NCI-H2107 (cell line): ENCODE measurements at places on chromosomes 6 and 20.

DNA sequence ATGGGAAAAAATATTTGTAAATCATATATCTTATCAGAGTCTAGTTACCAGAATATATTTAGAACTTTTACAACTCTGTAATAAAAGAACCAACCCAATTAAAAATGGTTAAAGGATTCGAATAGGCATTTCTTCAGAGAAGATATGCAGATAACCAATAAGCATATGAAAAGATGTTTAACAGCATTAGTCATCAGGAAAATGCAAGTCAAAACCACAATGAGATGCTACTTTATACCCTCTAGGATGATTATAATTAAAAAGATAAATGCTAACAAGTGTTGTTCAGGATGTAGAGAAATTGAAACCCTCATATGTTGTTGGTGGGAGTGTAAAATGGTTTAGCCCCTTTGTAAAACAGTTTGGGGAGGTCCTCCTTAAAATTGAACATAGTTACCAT lies 94.1 kb downstream of the LRRC1 start:
- DNase-seq = no peak

DNA sequence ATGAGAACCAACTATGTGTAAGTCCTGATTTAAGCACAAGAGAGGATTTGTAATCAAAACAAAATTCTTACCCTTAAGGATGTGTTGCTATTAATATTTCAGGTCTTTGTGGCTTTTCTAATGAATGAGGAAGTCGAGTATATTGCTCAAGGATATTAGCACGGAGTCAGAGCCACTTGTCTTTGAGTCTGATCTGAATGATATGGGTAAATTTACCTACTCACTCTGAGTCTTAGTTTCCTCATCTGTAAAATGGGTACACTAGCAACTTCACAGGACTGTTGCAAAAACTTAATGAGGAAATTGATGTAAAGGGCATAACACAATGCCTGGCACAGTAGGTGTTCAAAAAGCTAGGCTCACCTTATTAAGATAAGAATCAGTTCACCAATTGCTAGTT lies 30.0 kb upstream of the QKI start:
- no peak for DNase-seq

DNA sequence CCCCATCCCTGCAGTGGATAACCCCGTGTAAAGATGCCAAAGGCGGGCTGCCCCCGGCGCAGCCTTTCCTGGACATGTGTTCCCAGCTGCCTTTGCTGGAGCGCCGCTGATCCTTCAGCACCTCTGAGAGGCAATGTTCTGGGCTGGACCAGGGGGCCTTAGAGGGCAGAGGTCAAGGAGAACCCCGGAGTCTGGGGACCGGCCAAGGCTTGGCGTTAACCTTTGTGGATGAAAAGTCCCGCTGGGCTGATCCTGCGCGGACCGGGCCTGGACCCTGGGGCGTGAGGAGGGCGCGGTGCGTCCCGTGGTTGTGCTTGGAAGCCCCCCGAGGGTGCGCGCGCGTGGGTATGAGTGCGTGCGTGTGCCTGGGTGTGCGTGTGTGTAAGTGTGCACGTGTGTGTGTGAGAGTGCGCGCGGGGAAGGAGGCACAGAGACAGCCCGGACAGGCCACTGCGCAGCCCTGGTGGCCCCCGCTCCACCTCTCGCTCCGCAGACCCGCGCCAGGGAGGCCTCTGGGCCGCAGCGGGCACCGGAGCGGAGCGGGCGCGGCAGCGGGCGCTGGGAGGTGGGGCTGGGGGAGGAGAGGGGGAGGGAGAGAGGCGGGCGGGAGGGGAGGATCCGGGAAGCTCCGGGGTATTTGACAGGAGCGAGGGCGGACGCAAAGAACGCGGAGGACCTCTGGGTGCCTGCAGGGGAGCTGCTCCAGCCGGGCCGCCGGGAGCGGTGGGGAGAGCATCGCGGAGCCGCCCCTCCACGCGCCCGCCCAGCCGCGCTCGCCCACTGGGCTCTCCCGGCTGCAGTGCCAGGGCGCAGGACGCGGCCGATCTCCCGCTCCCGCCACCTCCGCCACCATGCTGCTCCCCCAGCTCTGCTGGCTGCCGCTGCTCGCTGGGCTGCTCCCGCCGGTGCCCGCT lies at the start of gene SMOC2:
SMOC2 (plus strand) TSS at position 665 of the 914 bp plus-strand sequence; CDS start at position 852, 187 bp downstream.
- DNase-seq = peak; percentile 61

- DNase-seq = no peak
Measured at GRCh38 chr6:115612216-115612615, 448.5 kb downstream of the FRK start.

DNA sequence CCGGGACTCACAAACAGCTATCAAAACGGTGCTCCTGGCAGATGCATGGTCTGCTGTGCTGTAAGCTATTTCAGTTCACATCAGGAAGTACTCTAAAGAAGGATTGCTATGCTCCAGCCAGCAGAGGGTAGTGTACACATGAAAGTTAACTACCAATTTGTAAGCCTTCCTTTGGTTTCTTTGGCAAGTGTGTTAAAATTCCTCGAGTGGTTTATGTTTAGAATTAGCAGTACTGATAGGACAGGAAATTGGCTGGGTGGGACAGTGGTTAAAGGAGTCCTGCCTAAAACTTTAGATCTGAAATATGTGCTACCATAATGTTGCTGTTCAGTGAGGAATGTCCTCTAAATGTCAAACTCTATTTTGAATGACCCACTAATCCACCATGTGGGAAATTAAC lies 47.4 kb downstream of the TRMT11 start:
- no peak for DNase-seq

DNA sequence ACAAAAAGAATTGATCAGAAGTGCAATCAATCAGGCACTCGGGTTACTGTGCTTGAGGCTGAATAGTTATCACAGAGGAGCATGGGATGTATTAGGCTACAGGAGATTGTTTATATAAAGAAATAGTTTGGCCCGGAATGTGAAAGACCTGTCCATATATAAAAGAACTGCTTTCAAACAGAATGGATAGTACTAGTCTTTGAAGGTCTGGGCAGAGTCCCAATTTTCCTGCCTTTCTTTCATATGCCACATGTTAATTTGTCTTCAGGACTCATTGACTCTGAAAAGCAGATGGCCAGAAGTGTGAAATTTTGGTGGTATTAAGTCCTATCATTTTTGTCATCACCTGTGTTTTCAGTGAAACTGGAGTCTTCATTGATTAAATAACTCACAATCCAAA lies 314.5 kb downstream of the EYA4 start:
- DNase-seq = no peak

- no peak for DNase-seq
Measured at GRCh38 chr6:149860513-149860833, 3.7 kb downstream of the LRP11 start.

DNA sequence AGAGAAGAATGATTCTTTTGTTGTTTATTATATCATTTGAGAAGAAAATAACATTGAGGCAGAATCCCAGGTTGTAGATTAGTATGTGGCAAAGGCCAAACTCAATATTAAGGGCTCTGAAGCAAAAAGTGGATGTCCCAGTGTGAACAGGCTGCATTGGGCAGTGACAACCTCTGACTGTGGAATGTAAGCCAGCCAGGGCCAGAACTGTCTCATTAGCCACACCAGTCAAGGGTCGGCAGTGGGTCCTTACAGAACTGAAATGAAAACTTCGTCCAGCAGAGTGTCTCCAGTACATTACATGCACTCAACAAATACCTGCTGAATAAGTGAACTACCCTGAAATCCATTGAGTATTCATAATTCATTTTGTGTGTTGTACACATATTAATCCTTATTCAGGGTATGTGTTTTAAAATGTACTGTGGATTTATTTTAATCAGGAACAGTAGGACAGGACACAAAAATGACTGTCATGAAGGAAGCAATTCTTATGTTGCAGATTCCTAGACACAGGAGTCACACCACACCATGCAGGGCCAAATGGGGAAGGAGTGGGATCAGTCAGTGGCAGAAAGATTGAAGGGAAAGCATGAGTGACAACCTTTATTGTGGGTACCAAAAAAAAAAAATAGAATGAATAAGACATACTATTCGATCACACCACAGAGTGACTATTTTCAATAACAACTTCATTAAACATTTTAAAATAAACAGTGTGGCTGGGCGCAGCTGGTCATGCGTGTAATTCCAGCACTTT lies 64.9 kb upstream of the UTRN start:
- no peak for DNase-seq

DNA sequence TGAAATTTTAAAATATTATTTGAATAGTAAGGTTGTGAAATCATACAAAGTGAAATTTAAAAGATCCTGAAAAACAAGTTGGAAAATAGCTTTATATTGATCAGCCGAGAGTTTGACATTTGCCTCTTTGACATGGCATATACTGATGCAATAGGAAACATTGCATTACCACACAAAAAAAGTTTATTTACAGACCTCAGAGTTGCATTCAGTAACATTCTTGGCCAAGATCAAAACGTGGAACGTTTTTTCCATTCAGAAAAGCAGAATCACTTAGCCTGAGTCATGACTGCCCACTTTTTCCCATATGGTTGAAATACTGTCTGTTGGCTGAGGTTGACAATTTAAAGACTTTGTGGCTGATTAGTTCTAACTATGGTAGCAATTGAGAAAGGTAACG lies 55.1 kb upstream of the BACH2 start:
- DNase-seq = no peak

GRCh38 chr6:33114406-33114805 lies 38.6 kb downstream of the HLA-DPB1 start:
- no peak for DNase-seq

GRCh38 chr20:2585811-2586210 lies 49.4 kb downstream of the TMC2 start:
- no peak for DNase-seq

- no peak for DNase-seq
Measured at GRCh38 chr20:37868851-37869333, 34.0 kb upstream of the VSTM2L start.

GRCh38 chr6:206264-206663 lies 86.0 kb upstream of the DUSP22 start:
- DNase-seq = no peak

DNA sequence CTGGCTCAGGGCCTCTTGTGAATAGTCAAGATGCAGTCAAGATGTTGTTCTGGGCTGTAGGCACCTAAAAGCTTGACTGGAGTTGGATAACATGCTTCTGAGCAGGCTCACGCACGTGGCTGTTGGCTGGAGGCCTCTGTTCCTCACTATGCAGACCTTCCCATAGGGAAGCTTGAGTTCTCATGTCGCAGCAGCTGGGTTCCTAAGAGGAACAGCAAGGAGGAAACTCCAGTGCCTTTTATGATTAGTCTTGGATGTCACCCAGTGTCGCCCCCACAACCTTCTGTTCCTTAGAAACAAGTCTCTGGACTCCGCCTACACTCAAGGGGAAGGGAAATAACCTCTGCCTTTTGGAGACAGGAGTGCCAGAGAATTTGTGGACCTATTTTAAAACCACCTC lies 210.7 kb downstream of the BCAS1 start:
- DNase-seq = no peak

DNA sequence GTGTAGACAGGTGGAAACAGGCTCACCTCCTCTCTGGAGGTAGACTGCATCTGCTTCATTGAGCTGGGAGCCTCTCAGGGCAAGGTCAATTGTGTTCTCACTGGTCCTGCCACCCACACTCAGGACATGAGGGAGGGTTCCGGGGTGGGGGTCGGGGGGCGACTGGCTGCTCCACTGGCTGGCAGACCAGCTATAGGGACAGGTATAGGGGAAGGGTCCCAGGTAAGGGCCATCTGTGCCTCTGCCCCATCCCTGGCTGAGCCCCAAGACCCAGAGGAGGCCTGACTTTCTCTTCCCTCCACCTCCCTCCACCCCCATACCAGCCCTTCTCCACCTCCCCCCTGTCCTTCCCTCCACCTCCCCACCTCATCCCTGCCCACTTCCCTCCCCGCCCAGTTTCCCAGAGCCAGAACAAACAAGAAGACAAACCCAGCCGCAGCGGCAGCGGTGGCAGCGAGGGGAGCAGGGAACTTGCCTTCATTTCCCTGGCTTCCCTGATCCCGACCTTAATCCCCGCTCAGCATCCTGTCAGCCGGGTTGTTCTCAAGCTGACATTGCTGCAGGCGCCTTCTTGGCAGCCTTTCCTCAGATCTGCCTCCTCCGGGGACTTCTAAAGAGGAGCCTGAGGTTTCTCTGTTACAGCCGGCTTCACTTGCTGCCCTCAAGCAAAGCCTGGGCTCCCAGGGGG lies 18.3 kb upstream of the FOXP4 start:
- DNase-seq = no peak

- no peak for DNase-seq
Measured at GRCh38 chr6:31568537-31568961, 3.5 kb upstream of the LTA start.

- DNase-seq = no peak
Measured at GRCh38 chr6:146281651-146282362, 252.9 kb downstream of the GRM1 start.

GRCh38 chr20:59752704-59753460 lies 148.5 kb downstream of the PHACTR3 start:
- no peak for DNase-seq

- no peak for DNase-seq
Measured at GRCh38 chr6:3422435-3423070, 34.3 kb downstream of the SLC22A23 start.

GRCh38 chr6:84597238-84597875 lies 167.0 kb downstream of the TBX18 start:
- no peak for DNase-seq

DNA sequence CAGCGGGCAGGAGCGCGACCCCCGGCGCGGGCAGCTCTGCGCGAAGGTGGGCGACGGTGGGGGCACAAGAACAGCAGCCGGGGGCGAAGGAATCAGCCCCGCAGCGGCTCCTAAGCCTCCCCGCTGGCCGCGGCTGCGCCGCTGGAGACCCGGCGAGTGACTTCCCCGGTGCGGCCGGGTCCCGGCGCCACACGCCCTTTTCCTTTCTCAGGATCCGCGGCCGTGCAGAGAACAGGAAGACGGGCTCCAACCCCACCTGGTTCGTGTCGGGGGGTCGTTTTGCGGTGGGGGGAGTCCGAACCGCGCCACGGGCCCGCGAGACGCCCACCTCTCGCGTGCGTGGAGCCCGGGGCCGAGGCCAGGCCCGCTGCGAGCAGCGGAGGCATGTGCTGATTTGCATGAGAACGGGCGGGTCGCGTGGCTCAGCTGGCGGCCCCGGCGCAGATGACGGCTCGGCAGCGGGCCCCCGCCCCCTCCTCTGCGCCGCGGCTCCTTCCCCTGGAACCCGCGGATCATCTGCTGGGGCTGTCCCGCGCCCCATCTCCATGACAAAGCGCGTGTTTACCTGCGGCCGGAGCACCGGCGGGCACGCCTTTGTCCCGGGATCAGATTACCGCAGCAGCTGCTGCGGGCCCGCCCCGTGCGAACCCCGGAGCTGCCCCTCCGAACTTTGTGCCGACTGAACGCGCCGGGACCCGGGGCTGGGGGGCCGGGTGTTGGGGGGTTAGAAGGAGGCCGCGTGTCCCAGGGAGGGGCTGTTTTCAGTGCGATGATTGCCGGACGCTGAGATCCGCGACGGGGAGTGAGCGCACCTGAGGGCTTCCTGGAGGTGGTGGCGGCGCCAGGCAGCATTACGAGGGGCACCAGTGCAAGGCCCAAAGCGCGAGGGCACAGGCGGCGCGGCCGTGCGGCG lies 4.9 kb upstream of the DLL1 start:
- DNase-seq = no peak
